ENCODE measurements at places on chromosomes 13 and 19.
A peak's percentile ranks its signal among the peaks of the same experiment; 100 is the strongest.

DNA sequence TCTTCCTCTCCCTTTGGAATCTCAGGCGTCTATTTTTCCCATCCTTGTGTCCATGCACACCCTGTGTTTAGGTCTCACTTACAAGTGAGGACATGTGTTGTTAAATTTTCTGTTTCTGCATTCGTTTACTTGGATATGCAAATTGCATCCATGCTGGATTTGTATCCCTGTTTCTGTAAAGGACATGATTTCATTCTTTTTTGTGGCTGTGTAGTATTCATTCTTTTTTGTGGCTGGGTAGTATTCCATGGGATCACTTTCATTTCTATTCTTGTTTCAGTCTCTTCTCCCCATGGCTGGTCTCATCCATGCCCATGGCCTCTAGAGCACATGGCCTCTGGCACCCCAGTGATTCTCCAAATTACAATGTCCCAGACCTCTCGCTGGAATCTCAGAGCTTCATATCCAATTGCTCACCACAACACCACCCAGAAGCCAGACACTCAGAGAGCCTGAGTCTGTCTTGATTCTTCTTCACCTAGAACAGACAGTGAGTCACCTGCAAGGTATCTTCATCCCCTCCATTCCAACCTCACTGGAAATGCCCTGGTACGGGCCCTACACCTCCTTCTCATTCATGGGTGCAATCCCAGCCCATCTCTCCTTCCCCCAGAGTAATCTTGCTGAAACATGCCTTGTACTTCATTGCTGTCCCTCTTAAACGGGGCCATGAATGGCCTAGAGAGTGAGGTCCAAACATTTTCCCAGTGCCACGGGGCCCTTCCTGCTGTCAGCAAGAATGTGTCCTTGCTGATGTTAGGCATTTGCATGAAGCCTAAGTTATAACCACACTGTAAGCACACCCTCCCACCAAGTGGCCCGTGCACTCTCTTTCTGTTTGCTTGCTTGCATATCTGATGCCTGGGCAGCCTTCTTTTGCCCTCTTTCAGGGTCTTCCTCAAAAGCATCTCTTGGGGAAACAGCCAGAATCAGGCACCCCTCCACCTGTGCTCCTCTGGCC lies 476.2 kb upstream of the TSHZ3 start:
- DNase-seq: no peak

- DNase-seq: no peak
These were observed 133.0 kb upstream of the TRPC4 start for GRCh38 chr13:38002606-38003005.

DNA sequence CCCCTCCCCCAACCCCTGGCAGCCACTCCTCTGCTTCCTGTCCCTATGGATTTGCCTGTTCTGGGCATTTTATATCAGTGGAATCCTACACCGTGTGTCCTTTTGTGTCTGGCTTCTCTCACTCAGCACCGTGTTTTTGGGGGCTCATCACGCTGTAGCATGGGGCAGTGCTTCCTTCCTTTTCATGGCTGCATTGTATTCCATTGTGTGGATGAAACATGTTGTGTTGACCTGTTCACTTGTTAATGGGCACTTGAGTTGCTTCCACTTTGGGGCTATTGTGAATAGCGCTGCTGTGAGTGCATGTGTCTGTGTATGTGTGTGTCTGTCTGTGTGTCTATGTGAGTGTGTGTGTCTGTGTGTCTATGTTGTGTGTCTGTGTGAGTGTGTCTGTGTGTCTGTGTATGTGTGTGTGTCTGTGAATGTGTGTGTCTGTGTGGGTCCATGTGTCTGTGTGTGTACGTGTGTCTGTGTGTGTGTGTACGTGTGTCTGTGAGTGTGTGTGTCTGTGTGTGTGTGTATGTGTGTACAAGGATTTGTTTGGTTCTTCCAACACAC lies 57.2 kb downstream of the AP1M1 start:
- DNase-seq: no peak

DNA sequence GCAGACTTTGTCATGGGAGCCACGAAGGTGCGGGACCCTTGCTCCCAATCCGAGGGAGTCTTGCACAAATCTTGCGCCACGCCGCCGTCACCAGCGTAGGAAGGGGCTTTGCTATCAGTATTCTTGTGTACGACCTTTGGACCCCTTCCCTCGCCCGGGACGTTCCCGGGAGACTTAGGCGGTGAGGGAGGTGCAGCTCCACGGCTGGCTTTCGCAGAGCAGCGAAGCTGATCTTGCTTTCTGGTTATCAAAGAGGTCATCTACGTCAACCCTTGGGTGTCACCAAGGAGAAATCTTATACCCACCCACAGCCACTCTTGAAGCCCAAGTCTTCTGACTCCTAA lies 583 bp downstream of the TECR start:
- DNase-seq: no peak

DNA sequence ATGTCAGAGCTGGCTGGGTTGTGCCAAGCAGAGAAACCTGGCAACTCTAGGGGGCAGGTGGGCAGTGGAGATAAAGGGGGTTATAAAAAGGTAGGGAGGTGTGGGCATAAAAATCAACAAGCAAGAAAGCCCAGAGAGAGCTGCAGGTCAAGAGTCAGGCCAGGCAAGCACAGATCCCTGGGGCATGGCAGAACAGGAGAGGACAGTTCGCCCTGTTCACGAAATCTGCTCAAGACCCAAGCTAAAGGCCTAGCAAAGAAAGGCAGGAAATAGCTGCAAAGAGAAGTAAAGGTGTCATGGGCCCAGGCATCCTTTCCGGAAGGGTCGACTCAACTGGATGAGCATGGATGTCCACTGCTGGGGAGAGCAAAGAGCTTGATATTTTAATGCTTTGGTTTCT lies 3.4 kb downstream of the MBNL2 start:
- DNase-seq: no peak

DNA sequence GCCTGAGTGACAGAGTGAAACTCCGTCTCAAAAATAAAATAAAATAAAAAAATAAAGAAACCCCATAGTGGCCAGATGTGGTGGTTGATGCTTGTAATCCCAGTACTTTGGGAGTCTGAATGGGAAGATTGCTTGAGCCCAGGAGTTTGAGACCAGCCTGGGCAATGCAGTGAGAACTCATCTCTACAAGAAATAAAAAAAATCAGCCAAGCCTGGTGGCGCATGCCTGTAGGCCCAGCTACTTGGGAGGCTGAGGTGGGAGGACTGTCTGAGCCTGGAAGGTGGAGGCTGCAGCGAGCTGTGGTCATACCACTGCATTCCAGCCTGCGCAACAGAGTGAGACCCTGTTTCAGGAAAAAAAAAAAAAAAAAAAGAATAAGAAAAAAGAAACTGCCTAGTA lies 53.8 kb downstream of the ZNF627 start:
- no peak for DNase-seq

- no peak for DNase-seq
These were observed at the start of gene SERP2 for GRCh38 chr13:44373601-44374347. Gene SERP2, plus strand, starts transcription at chr13:44373824. Its CDS starts 202 bp downstream, at chr13:44374026.

GRCh38 chr19:6047741-6048251 lies 62.5 kb downstream of the RFX2 start:
- no peak for DNase-seq

DNA sequence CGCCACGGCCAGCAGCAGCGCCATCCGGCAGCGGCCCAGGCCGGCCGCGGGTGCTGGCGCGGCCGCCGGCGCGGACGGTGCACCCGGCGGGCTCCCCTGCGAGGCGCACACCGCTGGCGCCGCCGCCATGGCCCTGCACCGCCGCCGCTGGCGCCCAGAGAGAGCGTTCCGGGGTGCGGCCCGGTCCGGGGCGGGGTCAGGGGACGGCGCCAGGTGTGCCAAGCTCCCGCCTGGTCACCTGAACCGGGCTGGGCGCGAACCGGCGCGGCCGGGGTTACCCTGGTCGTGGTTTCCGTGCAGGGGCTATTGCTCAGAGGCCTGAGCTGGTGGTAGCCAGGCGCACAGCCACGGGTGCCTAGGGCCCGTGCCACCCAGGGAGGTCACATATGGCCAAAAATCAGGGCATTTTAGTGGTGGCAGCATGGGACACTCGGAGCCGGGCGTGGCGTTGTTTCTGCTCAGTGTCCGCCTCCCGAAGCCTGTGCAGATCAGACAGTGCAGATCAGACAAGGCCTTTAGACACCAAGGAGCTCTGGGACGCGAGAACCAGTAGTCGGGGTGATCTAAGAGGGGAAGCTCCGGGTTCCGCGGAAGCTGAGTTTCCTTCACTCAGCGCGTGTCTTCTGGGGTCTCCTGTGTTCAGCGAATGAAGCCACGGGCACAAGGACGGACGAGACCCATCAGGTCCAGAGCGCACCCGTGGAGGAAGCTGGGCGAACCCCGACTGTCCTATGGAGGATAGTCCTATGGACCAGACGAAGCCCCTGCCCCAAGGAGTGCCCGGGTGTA lies at the start of gene TMEM238:
TSS of gene TMEM238 (minus strand) at position 162 of the 789 bp plus-strand sequence. CDS start at position 129, 33 bp downstream.
- DNase-seq: no peak

GRCh38 chr19:18291590-18292461 lies 10.4 kb upstream of the JUND start:
- DNase-seq: peak; percentile 41

DNA sequence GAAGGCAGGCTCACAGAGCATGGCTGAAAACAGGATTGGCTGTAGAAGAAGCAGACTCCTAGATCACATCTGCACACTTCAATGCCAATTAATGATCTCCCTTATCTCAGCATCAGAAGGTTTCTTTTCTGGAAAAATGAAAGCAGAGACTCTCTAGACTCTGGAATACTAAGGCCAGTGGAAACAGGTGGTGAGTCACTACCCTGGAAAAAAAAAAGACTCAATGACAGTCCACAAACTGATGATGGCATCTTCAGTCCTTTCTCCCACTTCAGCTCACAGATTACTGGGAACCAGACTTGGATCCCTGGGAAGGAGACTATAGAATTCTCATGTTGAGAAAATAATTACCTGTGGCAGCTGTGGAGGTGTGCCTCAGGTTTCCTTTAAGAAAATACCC lies 47.5 kb upstream of the MBNL2 start:
- DNase-seq: no peak

GRCh38 chr13:30787738-30788525 lies 52.6 kb downstream of the ALOX5AP start:
- DNase-seq: no peak

DNA sequence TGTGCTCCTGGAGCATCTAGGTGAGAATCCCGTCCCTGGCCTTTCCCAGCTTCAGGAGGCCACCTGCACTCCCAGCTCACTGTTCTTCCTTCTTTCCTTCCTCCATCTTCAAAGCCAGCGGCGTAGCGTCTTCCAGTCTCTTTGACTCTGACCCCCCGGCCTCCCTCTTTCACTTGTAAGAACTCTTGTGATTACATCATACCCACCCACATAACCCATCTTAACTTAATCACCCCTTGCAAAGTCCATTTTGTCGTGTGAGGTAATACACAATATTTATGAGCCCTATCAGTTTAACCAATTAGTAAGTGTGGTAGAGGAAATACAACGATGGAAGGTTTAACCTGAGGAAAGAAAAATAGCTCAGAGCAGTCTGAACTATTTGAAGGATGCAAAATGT lies 4.6 kb upstream of the CDC16 start:
- DNase-seq: no peak

DNA sequence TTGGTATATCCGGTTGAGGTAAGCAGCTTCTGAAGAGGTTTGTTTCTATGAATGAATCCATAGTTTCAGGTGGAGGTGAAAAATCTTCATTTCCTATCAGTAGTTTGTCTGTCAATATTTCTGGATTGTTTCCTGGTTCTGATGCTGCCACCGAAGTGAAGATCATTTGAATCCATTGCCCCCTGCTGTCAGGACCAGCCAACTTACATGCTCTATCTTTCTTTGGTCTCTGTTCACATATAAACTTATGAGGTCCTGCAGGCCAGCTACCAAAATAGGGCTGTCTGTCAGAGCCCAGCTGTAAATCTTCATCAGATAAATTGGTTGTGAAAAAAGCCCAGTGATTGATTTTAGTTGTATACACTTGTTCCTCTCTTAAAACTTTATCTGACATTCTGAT lies 15.2 kb upstream of the N4BP2L1 start:
- DNase-seq: no peak

GRCh38 chr13:80605716-80606115 lies 264.8 kb upstream of the SPRY2 start:
- DNase-seq: no peak

- no peak for DNase-seq
These were observed 58.2 kb downstream of the NUFIP1 start for GRCh38 chr13:44930963-44931623.

GRCh38 chr13:90105849-90106496 lies 1241.5 kb upstream of the MIR17HG start:
- DNase-seq: no peak

- no peak for DNase-seq
These were observed 1.5 kb downstream of the RNF6 start for GRCh38 chr13:26220575-26220974.

- no peak for DNase-seq
These were observed 1018.0 kb upstream of the PCDH20 start for GRCh38 chr13:62433660-62434059.

- no peak for DNase-seq
These were observed 277.3 kb downstream of the FOXO1 start for GRCh38 chr13:40389081-40389641.

- DNase-seq: no peak
These were observed 18.1 kb downstream of the DHRS12 start for GRCh38 chr13:51785712-51786424.

DNA sequence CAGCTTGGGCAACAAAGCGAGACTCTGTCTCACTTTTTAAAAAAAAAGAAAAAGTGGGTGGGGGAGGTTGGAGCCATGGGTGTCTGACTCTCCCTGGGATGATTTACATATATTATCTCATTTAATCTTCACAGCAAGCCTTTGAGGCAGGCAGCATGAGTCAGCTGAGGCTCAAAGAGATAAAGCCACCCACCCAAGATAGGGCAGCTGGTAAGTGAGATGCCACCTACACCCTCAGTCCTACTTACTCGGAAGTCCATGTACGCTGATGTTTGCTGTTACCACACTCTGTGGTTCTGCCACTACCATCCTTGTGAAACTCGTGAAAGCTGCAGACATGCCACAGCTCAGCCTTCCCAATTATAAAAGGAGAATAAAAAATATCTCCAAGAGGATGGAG lies 142.0 kb upstream of the TSHZ3 start:
- no peak for DNase-seq

DNA sequence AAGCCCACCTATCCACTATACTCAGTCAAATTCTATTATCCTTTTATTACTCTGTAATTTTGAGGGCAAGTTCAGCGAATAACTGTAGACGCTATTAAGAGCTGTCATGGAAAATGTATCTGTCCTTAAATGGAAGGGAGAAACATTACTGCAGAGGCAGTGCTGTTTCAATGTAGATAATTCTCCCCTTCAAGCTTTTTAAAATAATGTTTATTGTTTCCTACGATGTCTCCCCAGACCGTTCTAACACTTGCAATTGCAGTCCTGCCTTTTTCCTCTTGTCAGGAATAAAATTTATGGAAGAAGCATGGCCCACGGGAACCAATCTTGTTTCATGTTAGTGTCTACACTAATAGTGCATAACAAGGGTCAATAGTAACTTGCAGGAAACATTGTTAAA lies 159.5 kb downstream of the GPC6 start:
- no peak for DNase-seq

GRCh38 chr13:92589955-92590354 lies 636.7 kb upstream of the GPC6 start:
- no peak for DNase-seq

- no peak for DNase-seq
These were observed 23.8 kb downstream of the ZSWIM9 start for GRCh38 chr19:48194041-48194843.

GRCh38 chr13:98529171-98529570 lies 47.7 kb downstream of the STK24 start:
- no peak for DNase-seq

GRCh38 chr13:31200637-31200971 lies 829 bp downstream of the B3GLCT start:
- DNase-seq: no peak

Data from stromal cell of bone marrow (primary cell).